CD4-positive, alpha-beta T cell treated with Interleukin-12 subunit alpha and Interleukin-12 subunit beta, for 1 hour (primary cell): ENCODE measurements at places on chromosomes 4 and X.
A peak's percentile ranks its signal among the peaks of the same experiment; 100 is the strongest.

DNA sequence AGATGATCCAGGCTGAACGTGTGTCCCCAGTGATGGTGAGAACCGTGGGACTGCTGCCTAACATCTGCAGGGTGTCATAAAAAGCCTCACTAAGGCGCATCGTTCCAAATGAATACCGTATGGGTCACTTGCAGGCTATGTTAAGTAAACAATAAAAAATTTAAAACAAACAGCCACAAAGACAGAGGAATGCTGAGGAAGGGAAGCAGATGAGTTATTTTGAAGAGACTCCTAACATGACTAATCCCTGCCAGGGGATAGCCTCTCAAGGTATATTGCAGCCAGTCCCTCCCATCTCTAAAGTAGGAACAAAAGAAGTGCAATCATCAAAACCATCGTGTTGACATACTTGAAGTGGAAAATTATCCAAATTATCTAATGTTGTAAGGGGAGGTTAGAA is 83.8 kb downstream of the UNC5C start:
- DNase-seq = no peak

- DNase-seq = no peak
These were observed 126.5 kb downstream of the CHIC2 start for GRCh38 chr4:53937918-53938317.

DNA sequence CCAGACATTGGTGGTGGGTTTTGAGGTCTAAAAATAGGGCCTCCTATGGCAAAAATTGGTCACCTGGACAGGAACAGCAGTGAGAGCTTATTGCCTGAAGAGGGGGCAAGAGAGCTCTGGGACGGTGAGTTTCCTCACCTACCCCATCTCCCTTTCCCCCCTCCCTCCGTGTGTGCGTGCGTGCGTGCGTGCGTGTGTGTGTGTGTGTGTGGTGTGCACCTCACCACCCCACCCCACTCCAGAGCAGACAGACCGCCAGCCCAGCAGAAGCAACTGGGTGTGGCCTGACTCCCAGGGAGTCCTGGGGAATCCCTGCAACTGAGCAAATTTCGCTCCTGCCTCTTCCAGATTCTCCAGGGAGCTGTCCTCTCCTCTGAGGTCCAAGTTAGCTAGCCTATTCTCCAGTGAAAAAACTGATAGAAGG is 44.7 kb downstream of the PRPS1 start:
- DNase-seq = peak; percentile 90

DNA sequence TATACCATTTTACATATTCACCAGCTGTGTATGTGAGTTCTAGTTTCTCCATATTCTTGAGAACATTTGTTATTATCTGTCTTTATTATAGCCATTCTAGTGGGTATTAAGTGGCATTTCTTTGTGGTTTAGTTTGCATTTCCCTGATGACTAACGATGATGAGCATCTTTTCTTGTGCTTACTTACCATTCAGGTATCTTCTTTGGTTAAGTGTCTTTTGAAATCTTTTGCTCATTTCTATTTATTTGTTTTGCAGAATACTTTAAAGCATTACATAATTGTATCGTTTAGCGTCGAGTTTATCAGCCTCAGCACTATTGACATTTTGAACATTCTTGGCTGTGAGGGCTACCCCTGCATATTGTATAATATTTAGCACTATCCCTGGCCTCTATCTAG is 85.4 kb downstream of the FRMPD4 start:
- no peak for DNase-seq

- DNase-seq = no peak
These were observed 80.4 kb downstream of the HS6ST2 start for GRCh38 chrX:132877954-132878536.

- no peak for DNase-seq
These were observed 369.4 kb upstream of the CNKSR2 start for GRCh38 chrX:21004835-21005234.

- no peak for DNase-seq
These were observed 270.1 kb upstream of the ARSJ start for GRCh38 chr4:114249561-114249960.

GRCh38 chr4:156957556-156957955 is 14.0 kb downstream of the PDGFC start:
- no peak for DNase-seq

DNA sequence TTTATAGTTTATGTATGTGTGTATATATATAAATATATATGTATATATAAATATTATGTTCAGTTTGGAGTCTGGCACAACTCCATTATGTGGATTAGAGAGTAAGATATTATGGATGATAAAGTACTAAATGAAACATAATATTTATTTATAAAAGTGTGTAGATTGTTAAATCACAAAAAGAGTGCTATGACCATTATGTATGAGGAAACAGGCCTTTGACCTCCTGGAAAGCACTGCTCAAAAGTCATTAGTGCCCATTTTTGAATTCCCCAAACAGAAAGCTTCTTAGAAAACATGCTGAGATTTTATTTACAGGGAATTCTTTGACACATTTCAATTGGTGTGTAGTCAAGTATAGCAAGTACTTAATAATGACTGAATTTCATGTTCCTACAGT is 391.2 kb downstream of the UNC5C start:
- DNase-seq = no peak

DNA sequence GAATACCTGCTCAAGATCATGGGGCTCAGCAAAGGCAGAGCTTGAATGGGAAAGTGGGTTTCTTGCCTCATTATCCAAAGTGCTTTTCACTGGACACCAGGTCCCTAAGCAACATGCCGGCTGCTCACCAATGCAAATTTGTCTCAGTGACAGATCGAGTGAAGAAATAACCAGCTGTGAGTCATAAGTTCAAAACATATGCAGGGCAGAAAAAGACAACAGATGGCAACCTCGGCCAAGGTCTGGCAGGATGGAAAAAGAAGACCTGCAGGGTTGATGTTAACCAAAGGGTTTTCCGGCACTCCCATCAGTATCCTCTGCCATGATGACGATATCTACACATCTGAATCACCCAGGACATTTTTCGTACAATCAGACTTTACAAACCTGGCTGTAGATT is 124.1 kb downstream of the AFAP1 start:
- no peak for DNase-seq

DNA sequence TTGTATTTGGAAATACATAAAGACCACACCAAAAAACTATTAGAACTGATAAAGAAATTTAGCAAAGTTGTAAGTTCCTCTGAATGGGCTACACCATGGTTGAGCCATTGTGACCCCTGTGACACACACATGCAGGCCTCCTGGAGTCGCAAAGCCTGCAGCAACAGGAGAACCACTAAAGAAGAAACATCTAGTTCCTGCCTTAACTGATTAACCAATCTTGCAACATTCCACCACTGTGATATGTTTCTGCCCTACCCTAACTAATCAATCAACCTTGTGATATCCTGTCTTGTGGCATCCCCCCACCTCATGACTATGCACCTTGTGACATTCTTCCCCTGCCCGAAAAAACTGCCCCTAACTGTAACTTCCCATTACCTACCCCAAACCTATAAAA is 401.8 kb downstream of the PRDM5 start:
- DNase-seq = no peak

DNA sequence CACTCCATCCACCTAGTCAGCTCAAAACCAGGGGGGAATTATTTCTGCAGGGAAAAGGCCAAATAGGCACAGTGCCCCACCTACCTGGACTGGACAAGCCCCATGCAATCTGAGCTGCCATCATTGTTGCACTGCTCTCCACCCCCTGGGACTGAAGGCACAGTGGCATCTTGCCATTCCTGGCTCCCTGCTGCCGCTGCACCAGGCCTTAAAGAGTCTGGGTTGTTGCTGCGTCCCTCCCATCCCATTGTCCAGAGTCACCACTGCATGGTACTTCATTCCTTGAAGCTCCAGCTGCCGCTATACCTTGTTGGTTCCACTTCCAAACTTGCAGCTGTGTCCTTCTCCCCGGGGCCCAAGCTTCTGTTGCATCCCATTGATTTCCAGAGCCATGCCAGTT is 629.7 kb downstream of the STIM2 start:
- DNase-seq = no peak

DNA sequence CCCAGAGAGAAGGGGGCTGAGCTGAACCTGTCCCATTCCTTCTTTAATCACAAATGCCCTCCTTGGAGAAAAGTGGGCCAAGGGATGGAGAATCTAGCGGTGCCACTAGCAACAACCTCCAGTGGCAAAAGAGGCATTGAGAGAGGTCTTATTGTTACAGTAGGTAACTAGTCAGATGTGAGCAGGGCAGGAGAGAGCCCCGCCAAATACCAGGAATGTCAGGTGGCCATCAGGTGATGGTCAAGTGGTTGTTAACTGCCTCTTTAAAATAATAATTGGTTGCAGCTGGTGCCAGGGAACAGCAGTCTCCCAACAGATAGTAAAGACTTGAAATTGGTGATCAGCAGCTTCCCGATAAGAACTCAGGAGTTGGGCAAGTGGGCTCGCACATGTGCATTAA is 116.1 kb downstream of the EVC2 start:
- no peak for DNase-seq

GRCh38 chrX:20132666-20133065 is 9.0 kb downstream of the EIF1AX start:
- no peak for DNase-seq

DNA sequence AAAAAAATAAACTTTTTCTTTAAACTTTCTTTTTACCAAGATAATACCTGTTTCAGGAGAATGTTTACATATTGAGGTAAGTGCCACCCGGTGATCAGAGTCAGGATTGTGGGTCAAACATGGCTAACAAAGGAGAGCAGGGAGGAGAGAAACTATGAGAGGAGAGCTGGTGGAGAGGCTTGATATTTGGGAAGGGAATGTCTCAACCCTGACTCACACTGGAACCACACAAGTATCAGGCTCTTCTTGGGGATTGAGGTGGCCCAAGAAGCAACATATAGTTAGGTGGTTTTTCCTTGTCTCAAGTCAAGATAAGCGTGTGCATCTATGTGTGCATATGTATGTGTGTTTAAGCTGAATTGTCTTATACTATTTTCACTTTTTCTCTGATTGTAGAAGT is 6.7 kb downstream of the TCEAL1 start:
- no peak for DNase-seq

- DNase-seq = no peak
These were observed 162.5 kb upstream of the GALNT7 start for GRCh38 chr4:173005912-173006633.
